ENCODE measurements at places on chromosomes 6 and 20.
A peak's percentile ranks its signal among the peaks of the same experiment; 100 is the strongest.

- no peaks in the 10 kb centered on the region for H3K36me3 ChIP-seq
- H3K4me3 ChIP-seq, result no peak overlapping the region
- DNase-seq, result no peak
- H3K4me1 ChIP-seq, result no peaks in the 10 kb centered on the region
These were observed 22.9 kb upstream of the ZNF133 start for GRCh38 chr20:18265441-18265840.

- no peak overlapping the region for H3K4me3 ChIP-seq
- no peaks in the 10 kb centered on the region for H3K4me1 ChIP-seq
- no peaks in the 10 kb centered on the region for H3K27me3 ChIP-seq
- no peak overlapping the region for H3K27ac ChIP-seq
- no peak for DNase-seq
These were observed 112.0 kb downstream of the TRDN start for GRCh38 chr6:123524781-123525180.

GRCh38 chr6:108961985-108962384 lies 113.8 kb downstream of the ARMC2 start:
- no peak for DNase-seq
- H3K27me3 ChIP-seq, result peaks cover 4% of the 10 kb centered on the region
- peaks cover 17% of the 10 kb centered on the region for H3K4me1 ChIP-seq
- no peaks in the 10 kb centered on the region for H3K36me3 ChIP-seq
- no peak overlapping the region for H3K27ac ChIP-seq

- H3K27ac ChIP-seq, result no peak overlapping the region
- no peaks in the 10 kb centered on the region for H3K36me3 ChIP-seq
- H3K4me3 ChIP-seq, result no peak overlapping the region
- peaks cover 34% of the 10 kb centered on the region for H3K27me3 ChIP-seq
- DNase-seq, result no peak
- H3K4me1 ChIP-seq, result peaks cover 14% of the 10 kb centered on the region
These were observed 40.0 kb downstream of the MYLIP start for GRCh38 chr6:16168858-16169257.

GRCh38 chr6:170186941-170187668 lies 103.8 kb downstream of the DLL1 start:
- H3K36me3 ChIP-seq, result peaks cover 2% of the 10 kb centered on the region
- peaks cover 3% of the 10 kb centered on the region for H3K27me3 ChIP-seq
- DNase-seq, result peak; percentile 14
- H3K4me1 ChIP-seq, result no peaks in the 10 kb centered on the region

All from activated naive CD4-positive, alpha-beta T cell treated with anti-CD3 and anti-CD28 coated beads, Interleukin-2, amount 10 ng/mL, durations not matched to agents 7 days and 5 days (primary cell).